Esophagus squamous epithelium (tissue), 5 donors: ENCODE measurements at places on chromosomes 12 and 14.

DNA sequence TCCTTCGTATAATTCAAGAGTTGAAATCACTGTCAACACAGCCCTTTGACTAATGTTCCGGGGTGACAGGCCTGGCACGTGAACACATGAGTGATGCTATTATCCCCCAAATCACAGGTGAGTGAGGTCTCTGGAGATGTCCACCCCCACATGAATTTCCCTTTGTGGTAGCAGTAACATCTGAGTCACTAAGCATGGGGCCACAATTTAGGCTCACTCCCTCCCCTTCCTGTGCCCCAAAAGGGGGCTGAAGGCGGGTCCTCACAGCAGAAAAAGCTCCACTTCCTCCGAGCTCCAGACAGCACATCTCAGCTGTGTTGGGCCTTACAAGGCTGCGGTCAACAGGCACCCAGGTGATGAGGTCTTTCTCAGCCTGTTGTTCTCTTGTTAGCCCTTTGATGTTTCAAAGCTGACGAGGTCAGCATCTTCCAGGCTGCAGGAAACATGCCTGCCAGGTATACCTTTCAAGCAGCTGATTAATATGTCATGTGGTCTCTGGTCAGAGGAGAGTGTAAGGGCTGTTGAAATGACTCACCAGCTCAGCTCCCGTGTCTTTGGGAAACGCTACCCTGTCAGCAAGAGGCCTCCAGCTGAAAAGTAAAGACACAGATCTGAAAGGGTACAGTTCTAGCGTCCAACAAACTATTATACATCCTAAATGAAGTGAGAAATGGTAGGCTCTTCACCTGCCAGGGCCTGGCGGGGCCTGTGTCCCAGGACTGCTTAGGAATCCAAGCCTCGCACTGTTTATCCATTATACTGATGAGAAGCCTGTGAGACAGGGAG, 107.3 kb downstream of the ZFP36L1 start:
- H3K4me1 ChIP-seq, result peaks cover 69% of the 10 kb centered on the region
- H3K36me3 ChIP-seq, result no peaks in the 10 kb centered on the region
- H3K4me3 ChIP-seq, result no peak overlapping the region
- peak; percentile 17 for DNase-seq

- H3K27me3 ChIP-seq, result no peaks in the 10 kb centered on the region
- no peaks in the 10 kb centered on the region for H3K4me1 ChIP-seq
- no peaks in the 10 kb centered on the region for H3K36me3 ChIP-seq
These were observed 15.5 kb downstream of the SLC35E3 start for GRCh38 chr12:68761442-68761812.

GRCh38 chr12:107318806-107319532, 225.6 kb upstream of the CRY1 start:
- peaks cover 17% of the 10 kb centered on the region for H3K4me1 ChIP-seq
- H3K4me3 ChIP-seq, result peak overlapping the region; percentile 53
- H3K27ac ChIP-seq, result peak overlapping the region; percentile 87
- H3K27me3 ChIP-seq, result peaks cover 87% of the 10 kb centered on the region

- DNase-seq, result no peak
- H3K4me3 ChIP-seq, result no peak overlapping the region
- H3K4me1 ChIP-seq, result no peaks in the 10 kb centered on the region
- peaks cover 8% of the 10 kb centered on the region for H3K36me3 ChIP-seq
These were observed 34.6 kb downstream of the CKB start for GRCh38 chr14:103488071-103488470.

GRCh38 chr12:72288911-72289310, 16.7 kb downstream of the TRHDE start:
- no peaks in the 10 kb centered on the region for H3K36me3 ChIP-seq
- H3K4me1 ChIP-seq, result no peaks in the 10 kb centered on the region
- no peaks in the 10 kb centered on the region for H3K27me3 ChIP-seq
- no peak overlapping the region for H3K4me3 ChIP-seq

GRCh38 chr12:110677206-110677911, 11.6 kb downstream of the HVCN1 start:
- H3K36me3 ChIP-seq, result no peaks in the 10 kb centered on the region
- no peaks in the 10 kb centered on the region for H3K27me3 ChIP-seq
- no peak overlapping the region for H3K4me3 ChIP-seq
- H3K4me1 ChIP-seq, result no peaks in the 10 kb centered on the region
- no peak for DNase-seq

GRCh38 chr12:26938701-26939062, 412 bp downstream of the FGFR1OP2 start:
- H3K27me3 ChIP-seq, result no peaks in the 10 kb centered on the region
- peak overlapping the region; percentile 96 for H3K27ac ChIP-seq

GRCh38 chr14:51020024-51020710, 74.7 kb downstream of the TRIM9 start:
- no peaks in the 10 kb centered on the region for H3K36me3 ChIP-seq
- no peaks in the 10 kb centered on the region for H3K27me3 ChIP-seq
- no peaks in the 10 kb centered on the region for H3K4me1 ChIP-seq
- H3K27ac ChIP-seq, result no peak overlapping the region
- H3K4me3 ChIP-seq, result no peak overlapping the region
- no peak for DNase-seq

GRCh38 chr14:51999084-51999483, 9.7 kb downstream of the RTRAF start:
- H3K4me1 ChIP-seq, result peaks cover 3% of the 10 kb centered on the region
- H3K27ac ChIP-seq, result no peak overlapping the region
- no peaks in the 10 kb centered on the region for H3K27me3 ChIP-seq
- H3K4me3 ChIP-seq, result no peak overlapping the region
- no peak for DNase-seq

DNA sequence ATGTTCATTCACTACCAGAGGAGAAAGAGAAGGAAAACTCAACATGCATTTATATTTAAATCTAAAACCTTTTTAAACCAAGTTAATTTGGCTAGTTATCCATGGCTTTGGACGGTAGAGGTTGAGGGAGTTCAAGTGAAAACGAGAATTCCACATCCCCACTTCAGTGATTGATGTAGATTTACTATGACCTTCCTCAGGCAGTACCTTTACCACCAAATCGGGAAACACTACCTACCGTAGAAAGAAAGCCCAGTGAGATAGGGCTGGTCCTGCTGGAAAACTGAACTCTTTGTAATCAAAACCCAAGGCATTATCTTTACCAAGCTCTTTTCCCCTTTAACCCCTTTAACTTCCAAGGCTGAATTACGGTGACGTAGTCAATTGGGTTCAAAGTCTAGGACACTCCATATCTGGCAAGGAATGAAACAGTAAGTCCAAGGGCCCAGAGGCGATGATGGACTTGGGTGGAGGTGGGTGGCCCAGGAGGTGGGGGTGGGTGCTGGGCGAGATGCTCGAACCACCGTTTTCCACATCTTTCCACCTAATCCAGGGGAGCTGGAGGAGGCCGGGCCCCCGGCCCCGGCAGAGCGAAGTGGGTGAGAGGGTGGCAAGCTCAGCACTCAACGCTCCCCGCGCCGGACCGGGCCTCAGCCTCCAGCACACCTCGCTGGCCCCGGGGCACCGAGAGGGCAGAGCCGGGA, 618 bp downstream of the SEC23A start:
- H3K4me1 ChIP-seq, result peaks cover 10% of the 10 kb centered on the region
- no peaks in the 10 kb centered on the region for H3K27me3 ChIP-seq
- peak overlapping the region; percentile 66 for H3K4me3 ChIP-seq
- H3K27ac ChIP-seq, result peak overlapping the region; percentile 94
- no peaks in the 10 kb centered on the region for H3K36me3 ChIP-seq
- DNase-seq, result no peak

DNA sequence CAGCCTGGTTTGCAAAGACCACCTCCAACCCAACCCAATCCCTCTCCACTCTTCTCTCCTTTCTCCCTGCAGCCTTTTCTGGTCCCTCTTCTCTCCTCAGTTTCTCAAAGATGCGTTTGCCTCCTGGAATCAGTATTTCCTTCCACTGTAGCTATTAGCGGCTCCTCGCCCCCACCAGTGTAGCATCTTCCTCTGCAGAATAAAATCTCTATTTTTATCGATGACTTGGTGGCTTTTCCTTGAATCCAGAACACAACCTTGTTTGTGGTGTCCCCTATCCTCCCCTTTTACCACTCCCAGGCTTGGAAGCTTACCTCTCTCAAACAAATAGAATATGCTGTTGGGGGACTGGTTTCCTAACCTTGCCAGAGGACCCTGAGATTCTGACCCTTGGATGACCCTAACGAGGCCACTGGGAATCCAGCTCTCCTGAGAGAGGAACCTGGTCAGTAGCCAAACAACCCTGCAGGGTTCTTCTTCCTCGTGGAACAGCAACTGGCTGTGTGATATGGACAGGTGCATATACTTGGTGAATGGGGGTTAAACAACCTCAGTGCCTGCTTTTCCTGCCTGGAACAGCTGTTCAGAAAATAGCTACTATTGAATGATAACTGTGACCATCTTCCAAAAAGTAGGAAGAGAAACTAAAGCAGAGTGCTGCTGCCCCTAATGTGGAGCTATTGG, 4.4 kb downstream of the WNT1 start:
- no peaks in the 10 kb centered on the region for H3K36me3 ChIP-seq
- H3K27ac ChIP-seq, result no peak overlapping the region
- H3K4me1 ChIP-seq, result peaks cover 40% of the 10 kb centered on the region
- H3K4me3 ChIP-seq, result no peak overlapping the region

GRCh38 chr12:68976395-68976841, 43.4 kb upstream of the CPM start:
- H3K27me3 ChIP-seq, result no peaks in the 10 kb centered on the region
- DNase-seq, result no peak
- no peak overlapping the region for H3K4me3 ChIP-seq

- peaks cover 15% of the 10 kb centered on the region for H3K4me1 ChIP-seq
- H3K27me3 ChIP-seq, result no peaks in the 10 kb centered on the region
- no peak for DNase-seq
- no peak overlapping the region for H3K27ac ChIP-seq
These were observed 23.6 kb downstream of the BATF start for GRCh38 chr14:75545907-75546306.

- peak overlapping the region; percentile 40 for H3K27ac ChIP-seq
- peaks cover 99% of the 10 kb centered on the region for H3K4me1 ChIP-seq
- no peaks in the 10 kb centered on the region for H3K27me3 ChIP-seq
- no peak for DNase-seq
These were observed 54.2 kb downstream of the SUSD6 start for GRCh38 chr14:69665631-69666030.

DNA sequence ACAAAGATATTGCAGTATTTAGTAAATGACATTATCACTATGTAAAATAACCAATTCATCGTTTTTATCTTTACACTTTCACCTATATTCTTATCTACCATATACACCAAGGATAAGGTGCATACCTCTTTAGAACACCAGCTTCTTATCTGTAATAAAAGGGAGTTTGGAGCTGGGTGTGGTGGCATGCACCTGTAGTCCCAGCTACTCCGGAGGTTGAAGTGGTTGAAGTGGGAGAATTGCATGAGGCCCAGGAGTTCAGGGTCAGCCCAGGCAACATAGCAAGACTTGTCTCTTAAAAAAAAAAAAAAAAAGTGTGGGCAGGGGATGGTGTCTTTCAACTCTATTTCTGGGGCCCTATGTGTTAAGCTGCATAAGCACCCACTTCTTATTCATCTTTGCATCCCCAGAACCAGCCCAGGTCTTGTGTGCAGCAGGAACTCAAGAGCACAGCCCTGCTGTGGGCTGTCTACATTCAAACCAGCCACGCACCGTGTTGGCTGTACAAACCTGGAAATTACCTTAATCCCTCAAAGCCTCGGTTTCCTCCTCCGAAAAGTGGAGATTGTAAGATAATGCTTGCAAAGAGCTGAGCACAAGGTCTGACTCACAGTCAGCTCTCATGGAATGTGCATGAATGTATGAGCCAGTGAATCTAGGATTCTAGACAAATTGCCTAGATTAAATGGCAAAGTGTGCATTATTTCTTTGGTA, 256.6 kb upstream of the FOXN3 start:
- no peaks in the 10 kb centered on the region for H3K4me1 ChIP-seq
- no peak overlapping the region for H3K4me3 ChIP-seq
- no peaks in the 10 kb centered on the region for H3K27me3 ChIP-seq
- no peaks in the 10 kb centered on the region for H3K36me3 ChIP-seq
- no peak overlapping the region for H3K27ac ChIP-seq
- DNase-seq, result no peak

DNA sequence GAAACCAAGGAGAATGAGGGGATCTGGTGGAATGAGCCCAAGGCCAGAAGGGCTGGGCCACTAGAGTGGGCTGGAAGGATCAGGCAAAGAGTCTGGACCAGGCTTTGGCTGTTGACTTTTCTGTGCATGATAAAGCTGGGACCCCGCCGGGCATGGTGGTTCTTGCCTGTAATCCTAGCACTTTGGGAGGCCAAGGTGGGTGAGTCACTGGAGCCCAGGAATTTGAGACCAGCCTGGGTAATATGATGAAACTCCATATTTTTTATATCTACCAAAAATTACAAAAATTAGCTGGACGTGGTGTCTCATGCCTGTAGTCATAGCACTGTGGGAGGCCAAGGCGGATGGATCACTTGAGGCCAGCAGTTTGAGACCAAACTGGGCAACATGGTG, 393 bp upstream of the KLHL33 start:
- no peaks in the 10 kb centered on the region for H3K27me3 ChIP-seq
- no peak for DNase-seq
- H3K4me3 ChIP-seq, result no peak overlapping the region
- no peak overlapping the region for H3K27ac ChIP-seq

DNA sequence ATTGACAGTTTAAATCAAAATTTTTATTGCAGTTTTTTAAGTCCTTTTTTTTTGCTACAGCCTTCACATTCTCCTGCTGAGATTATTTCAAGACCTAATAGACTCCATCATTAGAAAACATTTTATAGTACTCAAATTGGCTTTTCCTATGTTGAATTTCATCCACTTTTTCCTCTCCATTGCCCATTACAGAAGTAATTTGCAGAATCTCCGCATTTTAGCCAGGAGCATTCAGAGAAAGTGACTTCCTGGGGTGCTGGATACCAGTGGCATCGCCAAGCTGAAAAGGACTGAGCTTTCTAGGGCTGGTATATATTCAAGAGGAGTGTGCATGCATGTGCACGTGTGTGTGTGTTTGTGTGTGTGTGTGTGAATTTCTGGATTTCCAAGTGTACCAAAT, 340.8 kb downstream of the PDZRN4 start:
- H3K27me3 ChIP-seq, result no peaks in the 10 kb centered on the region
- H3K36me3 ChIP-seq, result no peaks in the 10 kb centered on the region
- H3K4me1 ChIP-seq, result no peaks in the 10 kb centered on the region
- DNase-seq, result no peak

DNA sequence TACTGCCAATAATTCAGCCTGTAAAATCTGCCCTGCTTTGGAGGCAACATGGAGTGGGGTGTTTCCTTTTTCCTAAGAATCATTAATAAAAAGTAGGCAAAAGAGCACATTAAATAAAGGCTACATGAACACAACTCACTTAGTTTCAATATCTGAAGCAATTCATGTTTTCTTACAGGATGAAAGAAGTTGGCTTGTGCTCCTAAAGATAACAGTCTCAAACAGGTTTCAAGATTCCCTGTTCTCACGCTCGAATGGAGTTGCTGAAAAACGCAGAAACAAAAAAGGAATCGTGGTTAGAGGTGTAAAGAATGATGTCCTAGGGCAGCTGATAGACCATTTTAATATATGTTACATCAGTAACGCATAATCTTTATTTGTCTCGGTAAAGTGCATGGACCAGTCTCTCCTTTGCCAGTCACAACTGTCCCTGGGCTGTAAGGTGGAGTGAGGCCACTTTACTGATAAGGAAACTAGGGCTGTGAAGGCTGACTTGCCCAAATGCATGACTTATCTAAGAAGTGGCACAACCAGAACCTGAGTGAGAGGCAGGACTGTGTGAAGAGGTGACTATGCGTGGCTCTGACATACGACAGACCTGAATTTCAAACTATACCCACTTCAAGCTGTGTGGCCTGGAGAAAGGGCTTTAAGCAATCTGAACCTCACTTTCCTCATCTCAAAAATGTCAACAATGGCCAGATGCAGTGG, 12.6 kb downstream of the GIT2 start:
- peaks cover 100% of the 10 kb centered on the region for H3K36me3 ChIP-seq
- no peaks in the 10 kb centered on the region for H3K27me3 ChIP-seq
- DNase-seq, result no peak
- H3K27ac ChIP-seq, result no peak overlapping the region

GRCh38 chr12:29578070-29578469, 80.6 kb upstream of the OVCH1 start:
- peak overlapping the region; percentile 47 for H3K27ac ChIP-seq
- no peaks in the 10 kb centered on the region for H3K27me3 ChIP-seq
- H3K36me3 ChIP-seq, result no peaks in the 10 kb centered on the region
